ENCODE measurements at places on chromosomes 4 and X. TPM values are rescaled to one million over a fixed set of nuclear protein-coding genes. Genes with fewer than 3 reads are reported as not detected.
A peak's percentile ranks its signal among the peaks of the same experiment; 100 is the strongest.

- no peak for DNase-seq
Measured at GRCh38 chrX:9280831-9281230, 184.0 kb upstream of the TBL1X start.

Gene CDKL5
- 1.8 TPM for polyA plus RNA-seq

DNA sequence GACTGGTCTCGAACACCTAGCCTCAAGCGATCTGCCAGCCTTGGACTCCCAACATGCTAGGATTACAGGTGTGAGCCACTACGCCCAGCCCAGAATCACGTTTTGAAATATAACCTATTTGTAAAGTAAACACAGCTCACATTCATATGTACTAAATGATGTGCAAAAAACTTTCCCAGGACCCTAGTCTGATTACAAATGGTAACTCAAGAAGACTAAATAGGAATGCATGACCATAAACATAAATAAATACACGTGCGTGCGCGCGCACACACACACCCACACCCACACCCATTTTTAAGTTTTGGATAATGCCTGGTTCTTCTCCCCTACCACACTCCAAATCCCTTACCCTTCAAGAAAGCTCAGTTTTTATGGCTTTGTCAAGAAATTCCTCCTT, 163.9 kb downstream of the NR3C2 start:
- no peak for DNase-seq

DNA sequence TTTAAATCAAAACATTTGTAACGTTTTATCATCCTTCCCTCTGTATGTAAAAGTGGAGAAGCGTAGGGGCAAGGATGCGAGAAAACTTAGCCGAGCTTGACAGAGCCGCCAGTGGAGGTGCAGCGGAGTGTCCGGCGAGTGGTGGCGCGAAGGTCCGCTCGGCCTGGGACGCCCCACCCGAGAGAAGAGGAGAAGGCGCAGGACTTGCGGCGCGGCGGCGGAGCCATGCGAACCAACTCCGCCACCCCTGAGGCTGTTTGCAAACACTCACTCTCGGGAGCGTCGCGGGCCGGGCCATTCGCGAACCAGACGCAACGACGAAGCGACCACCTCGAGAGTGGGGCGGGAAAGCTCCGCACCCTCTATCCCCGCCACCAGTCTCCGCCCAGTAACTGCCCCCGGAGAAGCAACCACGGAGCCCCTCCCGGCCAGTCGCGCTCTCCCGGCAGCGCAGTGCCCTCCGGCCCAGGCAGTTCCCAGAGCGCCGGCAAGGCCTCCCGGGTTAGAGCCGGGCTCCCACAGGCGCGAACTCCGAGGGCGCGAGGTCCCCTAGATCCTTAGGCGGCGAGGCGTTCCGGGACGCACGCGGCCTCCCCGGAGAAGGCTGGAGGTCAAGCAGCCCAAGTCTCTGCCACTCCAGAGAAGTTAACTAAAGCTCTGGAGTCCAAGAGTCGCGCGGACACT, 2.3 kb upstream of the MAB21L2 start:
- peak; percentile 66 for DNase-seq

DNA sequence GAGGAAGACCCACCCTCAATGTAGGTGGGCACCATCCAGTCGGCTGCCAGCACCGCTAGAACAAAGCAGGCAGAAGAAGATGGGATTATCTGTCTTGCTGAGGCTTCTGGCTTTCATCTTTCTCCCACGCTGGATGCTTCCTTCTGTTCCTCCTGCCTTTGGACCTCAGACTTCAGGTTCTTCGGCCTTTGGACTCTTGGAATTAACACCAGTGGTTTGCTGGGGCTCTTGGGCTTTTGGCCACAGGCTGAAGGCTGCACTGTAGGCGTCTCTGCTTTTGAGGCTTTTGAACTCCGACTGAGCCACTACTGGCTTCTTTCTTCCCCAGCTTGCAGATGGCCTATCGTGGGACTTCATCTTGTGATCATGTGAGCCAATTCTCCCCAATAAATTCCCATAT, 55.1 kb downstream of the PDLIM5 start:
- DNase-seq: no peak

DNA sequence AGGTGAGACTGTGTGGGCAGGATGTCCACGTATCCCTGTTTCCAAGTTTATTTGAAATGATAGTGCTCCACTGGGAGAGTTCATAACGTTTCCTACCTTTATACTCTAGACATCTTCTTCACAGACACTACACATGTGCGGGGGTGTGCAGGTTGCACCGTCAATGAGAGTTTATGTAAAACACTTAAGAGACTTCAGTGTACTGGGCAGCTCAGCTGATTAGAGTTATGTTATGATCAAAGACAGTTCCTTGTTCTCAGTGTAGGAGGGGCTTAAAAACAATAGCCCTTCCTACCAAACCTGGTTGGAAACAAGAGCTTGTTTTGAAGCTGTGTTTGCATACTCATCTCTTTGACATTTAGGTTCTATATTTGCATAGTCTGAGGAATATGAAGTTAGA, 326.9 kb upstream of the AGA start:
- no peak for DNase-seq

GRCh38 chr4:44988011-44988410, 261.7 kb upstream of the GNPDA2 start:
- no peak for DNase-seq

GRCh38 chrX:40031911-40032310, 65.8 kb downstream of the BCOR start:
- no peak for DNase-seq

DNA sequence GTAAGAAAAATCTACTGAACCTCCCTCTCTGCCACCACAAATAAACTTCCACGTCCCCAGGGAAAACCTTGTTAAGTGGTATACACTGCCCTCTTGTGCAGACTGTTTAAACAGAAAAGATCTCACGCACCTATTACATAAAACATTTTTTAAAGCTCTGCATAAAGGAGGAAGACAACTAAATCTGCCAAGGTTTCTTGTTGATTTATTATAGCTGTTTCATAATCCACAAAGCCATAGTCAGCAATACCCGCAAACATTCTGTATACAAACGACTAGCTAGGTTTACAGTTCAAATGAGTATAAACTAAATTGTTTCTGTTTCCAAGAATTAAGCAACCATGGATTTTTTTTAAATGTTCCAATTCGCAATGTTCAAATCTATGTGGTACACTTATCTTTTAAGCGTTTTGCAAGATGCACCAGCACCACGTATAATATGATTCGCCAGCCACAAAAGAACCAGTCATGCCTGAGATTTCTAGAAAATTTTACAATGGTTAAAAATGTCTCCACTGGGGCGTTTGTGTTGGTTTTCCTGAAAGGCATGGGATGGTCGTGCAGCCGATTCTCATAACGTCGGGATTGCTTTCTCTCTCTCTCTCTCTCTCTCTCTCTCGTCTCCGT, 164.6 kb downstream of the PRKX start:
- DNase-seq: peak; percentile 90

DNA sequence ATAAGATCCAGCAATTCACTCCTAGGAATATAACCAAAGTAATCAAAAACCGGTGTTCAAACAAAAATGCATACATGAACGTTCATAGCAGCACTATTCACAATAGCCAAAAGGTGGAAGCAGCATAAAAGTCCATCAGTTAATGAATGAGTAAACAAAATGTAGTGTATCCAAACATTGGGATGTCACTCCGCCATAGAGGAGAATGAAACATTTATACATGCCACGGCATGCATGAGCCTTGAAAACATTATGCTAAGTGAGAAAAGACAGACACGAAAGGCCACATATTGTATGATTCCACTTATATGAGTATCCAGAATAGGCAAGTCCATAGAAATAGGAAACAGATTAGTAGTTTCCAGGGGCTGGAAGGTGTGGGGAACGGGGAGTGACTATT, 11.0 kb upstream of the PDLIM3 start:
- DNase-seq: no peak

Gene CSAG2
- polyA plus RNA-seq: not detected

- no peak for DNase-seq
Measured at GRCh38 chr4:165866019-165866650, 6.9 kb upstream of the TLL1 start.

GRCh38 chr4:7172508-7172907, 19.8 kb upstream of the SORCS2 start:
- no peak for DNase-seq

Gene CENPI
- 2.5 TPM for polyA plus RNA-seq

DNA sequence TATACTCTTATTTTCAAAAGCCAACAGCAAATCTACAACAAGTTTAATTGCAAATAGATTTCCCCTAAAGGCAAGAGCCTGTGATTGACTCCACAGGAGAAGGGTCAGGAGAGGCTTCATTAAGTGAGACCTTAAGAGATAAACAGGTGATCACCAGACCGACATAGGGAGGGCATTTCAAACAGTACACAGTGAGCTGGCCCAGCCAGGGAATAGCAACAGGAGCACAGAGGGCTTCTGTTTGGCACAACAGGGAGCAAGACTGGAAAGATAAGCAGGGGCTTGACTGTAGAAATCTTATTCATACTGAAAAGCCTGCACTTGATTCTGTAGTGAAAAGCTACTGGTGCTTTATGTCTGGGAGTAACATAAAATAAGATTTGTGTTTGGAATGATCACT, 3.9 kb downstream of the RUFY3 start:
- DNase-seq: no peak

DNA sequence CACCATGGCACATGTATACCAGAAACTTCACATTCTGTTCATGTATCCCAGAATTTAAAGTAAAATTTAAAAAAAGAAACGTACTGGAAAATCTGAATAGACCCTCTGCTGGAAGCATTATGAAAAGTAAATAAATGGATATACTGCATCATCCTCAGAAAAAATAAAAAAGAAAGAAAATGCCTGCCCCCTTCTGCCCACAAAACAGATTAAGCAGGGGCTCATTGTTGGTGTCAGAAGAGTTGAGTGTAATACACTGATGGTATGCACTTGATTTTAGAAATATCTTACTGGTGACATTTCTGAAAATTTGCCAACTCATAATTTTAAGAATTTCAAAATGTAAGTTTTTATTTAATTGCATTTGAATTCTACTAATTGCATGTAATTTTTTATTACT, 77.8 kb downstream of the LRP2BP start:
- DNase-seq: no peak

DNA sequence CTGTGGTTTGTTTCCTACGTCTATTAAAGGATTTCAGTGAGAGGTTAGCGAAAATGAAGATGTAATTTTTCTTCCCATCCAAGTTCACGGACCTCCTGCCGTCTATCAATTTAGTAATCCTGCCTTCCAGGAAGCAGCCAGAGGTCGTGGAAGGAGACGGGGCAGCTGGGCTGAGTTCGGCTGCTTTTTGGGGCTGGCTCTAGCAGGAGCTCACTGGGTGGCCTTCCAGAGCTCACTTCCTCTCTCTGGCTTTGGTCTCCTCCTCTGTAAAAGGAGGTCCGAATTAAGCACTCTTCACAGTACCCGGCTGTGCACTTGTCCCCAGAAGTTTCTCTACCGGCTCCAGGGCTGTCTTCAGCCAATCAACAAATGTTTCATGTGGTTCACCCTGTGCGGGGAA, 295.4 kb downstream of the BCOR start:
- DNase-seq: no peak

- DNase-seq: no peak
Measured at GRCh38 chr4:26937567-26937966, 76.9 kb downstream of the STIM2 start.

- DNase-seq: peak; percentile 12
Measured at GRCh38 chr4:150033901-150034300, 44.3 kb upstream of the DCLK2 start.

Gene NDUFC1
- polyA plus RNA-seq: 222 TPM

DNA sequence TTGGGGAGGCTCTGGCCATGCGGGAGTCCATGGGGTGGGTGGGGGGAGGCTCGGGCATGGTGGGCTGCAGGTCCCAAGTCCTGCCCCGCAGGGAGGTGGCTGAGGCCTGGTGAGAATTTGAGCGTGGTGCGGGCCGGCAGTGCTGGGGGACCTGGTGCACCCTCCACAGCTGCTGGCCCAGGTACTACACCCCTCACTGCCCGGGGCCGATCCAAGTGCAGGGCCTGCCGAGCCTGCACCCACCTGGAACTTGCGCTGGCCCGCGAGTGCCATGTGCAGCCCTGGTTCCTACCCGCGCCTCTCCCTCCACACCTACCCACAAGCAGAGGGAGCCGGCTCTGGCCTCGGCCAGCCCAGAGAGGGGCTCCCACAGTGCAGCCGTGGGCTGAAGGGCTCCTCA, 5.7 kb upstream of the SPANXN2 start:
- no peak for DNase-seq

DNA sequence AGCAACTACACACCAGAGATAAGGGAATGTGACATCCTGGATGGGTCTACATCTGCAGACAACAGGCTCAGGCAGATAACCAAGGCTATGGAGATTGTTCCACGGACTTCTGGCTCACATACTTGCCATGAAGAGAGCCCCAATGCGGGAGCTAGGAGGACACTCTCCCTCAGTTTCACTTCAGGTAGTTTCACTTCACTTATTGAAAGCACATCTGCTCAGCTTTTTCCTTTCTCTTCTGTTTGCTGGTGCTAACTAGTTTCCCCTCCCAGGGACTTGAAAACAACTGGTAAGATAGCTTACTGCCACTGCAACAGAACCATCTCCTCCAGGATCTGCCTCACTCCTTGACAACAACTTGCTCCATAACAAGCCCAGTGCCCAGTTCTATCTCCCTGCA, 1.4 kb upstream of the CT47C1 start:
- DNase-seq: no peak

DNA sequence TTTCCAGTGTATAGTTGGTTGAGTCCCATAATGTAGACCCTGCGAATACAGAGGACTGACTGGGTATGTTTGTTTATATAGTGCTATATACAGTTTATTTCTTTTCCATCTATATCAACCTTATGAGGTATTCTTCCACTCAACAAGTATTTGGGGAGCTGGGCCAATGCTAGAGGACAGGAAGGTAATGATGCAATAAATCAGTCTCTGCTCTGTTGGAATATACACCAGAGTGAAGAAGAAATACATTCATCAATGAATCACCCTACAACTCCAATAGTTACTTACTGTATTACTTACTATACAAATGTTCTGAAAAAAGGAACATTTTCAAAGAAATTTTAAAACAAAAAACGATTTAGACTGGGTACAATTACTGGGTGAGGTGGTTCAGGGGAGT, 2.1 kb upstream of the ARSJ start:
- no peak for DNase-seq

Gene SLC6A8
- 1.9 TPM for polyA plus RNA-seq

Gene CORIN
- 0.74 TPM for polyA plus RNA-seq

Gene NXF2
- not detected for polyA plus RNA-seq

DNA sequence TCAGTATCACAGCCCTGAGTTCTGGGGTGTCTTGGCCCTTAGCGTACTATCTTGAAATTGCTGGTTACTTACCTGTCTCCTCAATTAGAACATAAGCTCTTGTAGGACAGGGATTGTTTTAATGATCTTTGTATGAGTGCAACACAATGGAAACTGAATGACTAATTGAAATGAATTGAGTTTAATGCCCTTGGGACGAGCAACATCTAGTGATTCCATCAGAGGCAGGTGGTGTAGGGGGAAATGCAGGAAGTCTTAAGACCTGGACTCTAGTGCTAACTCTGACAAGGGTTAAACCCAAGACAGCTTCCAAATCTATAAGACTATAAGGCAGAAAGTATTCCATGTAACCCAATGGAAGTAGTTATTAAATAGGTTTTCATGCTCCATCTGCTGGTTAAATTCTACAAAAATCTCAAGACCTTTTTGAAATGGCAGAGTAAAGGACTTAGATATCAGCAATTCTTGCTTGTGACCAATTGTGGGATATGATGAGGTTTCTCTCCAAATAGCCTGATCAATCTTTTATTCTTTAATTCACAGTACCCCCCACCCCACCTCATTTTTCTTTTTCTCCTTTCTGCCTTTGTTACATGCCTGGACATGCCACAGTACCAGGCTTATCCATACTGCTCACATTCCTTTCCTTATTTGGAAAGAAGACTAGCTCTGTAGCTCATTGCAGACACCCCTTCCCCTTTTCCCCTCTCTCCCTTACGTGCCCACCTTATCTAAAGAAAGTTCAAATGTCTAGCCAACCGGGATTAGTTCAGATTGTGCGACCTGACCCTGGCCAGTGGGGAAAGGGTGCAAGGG, 340.8 kb downstream of the PAPSS1 start:
- peak; percentile 48 for DNase-seq
